Activated B cell treated with CpG ODN at 0.5 μM for 24 hours (primary cell): ENCODE measurements at places on chromosomes 6 and 20. TPM values are rescaled to one million over a fixed set of nuclear protein-coding genes. Genes with fewer than 3 reads are reported as not detected.

Gene PHACTR1
- total RNA-seq, result 109 and 115 TPM in 2 replicates

Gene IPCEF1
- total RNA-seq, result 1.8 and 2.1 TPM in 2 replicates

Gene SH3BGRL2
- not detected in 2 replicates for total RNA-seq

Gene KCNK5
- not detected in 2 replicates for total RNA-seq

Gene PACRG
- total RNA-seq, result not detected in 2 replicates

Gene OPN5
- total RNA-seq, result not detected in 2 replicates

Gene LRRN4
- total RNA-seq, result not detected in 2 replicates

Gene CBLN4
- not detected in 2 replicates for total RNA-seq

Gene TPBG
- not detected in 2 replicates for total RNA-seq

Gene CHMP4B
- 116 and 121 TPM in 2 replicates for total RNA-seq

Gene ROS1
- total RNA-seq, result not detected in 2 replicates

Gene CLDN20
- total RNA-seq, result not detected in 2 replicates

Gene FAM83C
- total RNA-seq, result not detected in 2 replicates

Gene ZKSCAN3
- total RNA-seq, result 5.6 and 6.3 TPM in 2 replicates

Gene SLC22A23
- 0.24 and 0.95 TPM in 2 replicates for total RNA-seq

Gene MYLK4
- total RNA-seq, result 0.49 and 0.58 TPM in 2 replicates

Gene CST2
- not detected in 2 replicates for total RNA-seq

Gene GPR6
- total RNA-seq, result not detected in 2 replicates

Gene WFDC12
- not detected in 2 replicates for total RNA-seq

Gene LST1
- total RNA-seq, result 7.8 and 8.4 TPM in 2 replicates

Gene NR2E1
- not detected in 2 replicates for total RNA-seq

Gene EEF1A1
- 19,962 and 22,096 TPM in 2 replicates for total RNA-seq

Gene CDYL
- 47.5 and 49.8 TPM in 2 replicates for total RNA-seq

Gene BMP6
- total RNA-seq, result 0.75 and 0.78 TPM in 2 replicates

Gene GRM1
- total RNA-seq, result not detected in 2 replicates

Gene OR12D3
- not detected in 2 replicates for total RNA-seq

Gene SLC4A11
- 0.58 and 0.88 TPM in 2 replicates for total RNA-seq

Gene TBX18
- total RNA-seq, result not detected in 2 replicates

Gene NKX2-2
- total RNA-seq, result not detected in 2 replicates

Gene RNF39
- total RNA-seq, result not detected in 2 replicates

Gene THBS2
- not detected in 2 replicates for total RNA-seq

Gene NKAPL
- total RNA-seq, result 0.29 and 0.35 TPM in 2 replicates

Gene GSTA2
- not detected in 2 replicates for total RNA-seq

Gene KHDC1L
- not detected in 2 replicates for total RNA-seq

Gene CCDC170
- total RNA-seq, result not detected in 2 replicates

Gene TFAP2D
- not detected in 2 replicates for total RNA-seq

Gene GABBR1
- 88.9 and 117 TPM in 2 replicates for total RNA-seq

Gene FAM83B
- total RNA-seq, result not detected in 2 replicates

Gene SLC17A9
- total RNA-seq, result 45.0 and 47.6 TPM in 2 replicates

Gene C20orf141
- total RNA-seq, result not detected in 2 replicates

Gene GPR63
- total RNA-seq, result 0.02 and 0.11 TPM in 2 replicates

Gene RIPPLY2
- not detected in 2 replicates for total RNA-seq

Gene SLC22A16
- total RNA-seq, result not detected in 2 replicates

Gene MAS1
- not detected in 2 replicates for total RNA-seq
